ENCODE measurements at places on chromosomes 1 and 21. TPM values are rescaled to one million over a fixed set of nuclear protein-coding genes. Genes with fewer than 3 reads are reported as not detected.

GRCh38 chr1:198610362-198610761 lies 28.5 kb upstream of the PTPRC start:
- no peak for DNase-seq

DNA sequence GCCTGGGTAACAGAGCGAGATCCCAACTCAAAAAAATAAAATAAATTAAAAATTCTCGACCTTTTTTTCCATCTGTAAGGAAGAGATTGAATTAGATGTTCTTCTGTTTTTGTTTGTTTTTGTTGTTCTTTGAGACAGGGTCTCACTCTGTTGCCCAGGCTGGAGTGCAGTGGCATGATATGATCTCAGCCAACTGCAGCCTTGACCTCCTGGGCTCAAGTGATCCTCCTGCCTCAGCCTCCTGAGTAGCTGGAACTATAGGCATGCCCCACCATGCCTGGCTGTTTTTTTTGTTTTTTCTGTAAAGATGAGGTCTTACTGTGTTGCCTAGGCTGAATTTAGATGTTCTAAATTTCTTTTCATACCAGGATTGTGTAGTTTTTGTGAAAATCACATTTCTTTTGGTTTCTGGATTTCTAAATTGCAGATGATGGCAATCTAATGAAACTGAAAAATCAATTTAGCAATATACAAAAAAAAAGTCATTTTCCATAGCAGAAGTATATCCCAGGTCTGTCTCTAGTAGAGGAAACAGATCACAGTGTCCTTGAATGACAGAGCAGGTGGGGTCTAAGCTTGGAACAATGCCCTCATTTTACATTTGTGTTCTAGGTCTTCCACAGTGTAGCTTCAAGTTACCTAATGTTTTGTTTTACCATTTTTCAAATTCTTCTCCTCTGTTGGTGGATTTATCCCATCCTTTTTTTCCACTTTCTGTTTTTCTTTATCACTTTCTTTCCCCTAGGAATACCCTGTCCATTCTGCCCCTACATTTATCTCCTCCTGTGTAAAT lies 20.3 kb downstream of the ZYG11A start:
- no peak for DNase-seq

The RNPC3 gene
- 19.8 TPM for polyA plus RNA-seq

- DNase-seq: no peak
Observed at GRCh38 chr21:35291973-35292627, 243.0 kb upstream of the RUNX1 start.

GRCh38 chr1:45325851-45326506 lies 716 bp upstream of the HPDL start:
- no peak for DNase-seq

The ARID4B gene
- 6.6 TPM for polyA plus RNA-seq

DNA sequence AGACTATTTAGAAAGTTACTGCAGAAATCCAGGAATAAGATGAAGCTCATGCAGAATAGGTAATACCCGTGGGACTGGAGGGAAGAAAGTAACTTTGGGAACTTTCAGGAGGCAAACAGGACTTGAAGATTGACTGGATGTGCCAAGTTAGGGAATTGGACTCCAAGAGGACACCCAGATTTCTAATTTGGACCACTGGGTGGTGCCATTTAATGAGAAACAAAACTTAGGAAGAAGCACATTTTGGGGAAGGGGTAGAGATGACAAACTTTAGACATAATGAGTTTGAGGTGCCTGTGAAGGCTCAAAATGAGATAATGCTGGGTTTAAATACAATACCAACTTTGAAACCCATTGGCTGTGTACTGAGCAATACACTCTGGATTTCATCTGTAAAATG lies 3.3 kb upstream of the B4GALT3 start:
- no peak for DNase-seq

- no peak for DNase-seq
Observed at GRCh38 chr1:23524163-23524562, 6.9 kb downstream of the E2F2 start.

The VN1R5 gene
- not detected for polyA plus RNA-seq

- peak; percentile 57 for DNase-seq
Observed at GRCh38 chr1:218156595-218156994, 128.5 kb upstream of the RRP15 start.

The FCRL4 gene
- not detected for polyA plus RNA-seq

Measured in kidney (tissue), 22 donors.